Peyer's patch (tissue), 4 donors: ENCODE measurements at places on chromosomes 12 and 14.

GRCh38 chr14:58401587-58401986, 5.9 kb downstream of the TOMM20L start:
- no peak for DNase-seq

- DNase-seq: no peak
These were observed 384.0 kb upstream of the FOXG1 start for GRCh38 chr14:28382444-28383190.

GRCh38 chr14:80167793-80168448, 43.4 kb downstream of the DIO2 start:
- DNase-seq: no peak

DNA sequence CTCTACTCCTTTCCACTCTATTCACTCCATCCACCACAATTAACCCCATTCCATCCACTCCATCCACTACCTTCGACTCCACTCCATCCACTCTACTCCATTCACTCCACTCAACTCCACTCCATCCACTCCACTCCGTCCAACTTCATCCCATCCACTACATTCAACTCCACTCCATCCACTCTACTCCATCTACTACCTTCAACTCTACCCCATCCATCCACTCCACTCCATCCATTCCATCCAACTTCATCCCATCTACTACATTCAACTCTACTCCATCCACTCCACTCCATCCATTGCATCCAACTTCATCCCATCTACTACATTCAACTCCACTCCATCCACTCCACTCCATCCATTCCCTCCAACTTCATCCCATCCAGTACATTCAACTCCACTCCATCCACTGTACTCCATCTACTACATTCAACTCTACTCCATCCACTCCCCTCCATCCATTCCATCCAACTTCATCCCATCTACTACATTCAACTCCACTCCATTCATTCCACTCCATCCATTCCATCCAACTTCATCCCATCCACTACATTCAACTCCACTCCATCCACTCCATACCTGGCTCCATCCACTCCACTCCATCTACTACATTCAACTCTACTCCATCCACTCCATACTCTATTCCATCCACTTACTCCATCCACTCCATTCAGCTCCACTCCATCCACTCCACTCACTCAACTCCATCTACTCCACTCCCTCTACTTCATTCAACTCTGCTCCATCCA, 16.4 kb downstream of the HNF1A start:
- no peak for DNase-seq

DNA sequence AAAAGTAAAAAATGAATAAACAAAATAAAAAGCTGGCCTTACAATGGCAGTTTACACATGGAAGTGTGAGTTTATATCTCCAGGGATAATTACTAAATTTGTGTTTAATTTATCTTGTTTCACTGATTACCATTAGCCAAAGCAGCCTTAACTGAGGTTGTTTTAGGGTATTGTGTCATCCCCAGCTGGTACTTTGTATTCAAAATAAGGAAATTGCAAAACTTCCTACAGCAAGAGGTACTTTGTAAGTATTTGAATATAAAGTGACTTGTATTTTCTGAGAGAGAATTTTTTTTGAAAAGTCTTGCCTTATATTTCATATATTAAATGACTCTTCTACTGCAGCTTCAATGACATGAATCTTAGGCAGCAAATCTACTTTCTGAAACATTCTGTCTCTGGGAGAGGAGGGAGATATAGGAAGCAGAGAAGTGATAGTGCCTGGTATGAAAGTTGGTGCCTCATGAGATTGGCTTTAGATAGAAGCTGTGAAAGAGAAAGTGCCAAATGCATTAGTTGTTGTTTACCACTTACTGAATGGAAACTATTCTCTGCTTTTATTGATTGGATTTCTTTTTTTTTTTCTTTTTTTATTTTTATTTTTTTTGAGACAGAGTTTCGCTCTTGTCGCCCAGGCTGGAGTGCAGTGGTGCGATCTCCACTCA, 6.7 kb downstream of the FNTB start:
- no peak for DNase-seq

- no peak for DNase-seq
These were observed 12.6 kb downstream of the SLC25A29 start for GRCh38 chr14:100293497-100294212.

DNA sequence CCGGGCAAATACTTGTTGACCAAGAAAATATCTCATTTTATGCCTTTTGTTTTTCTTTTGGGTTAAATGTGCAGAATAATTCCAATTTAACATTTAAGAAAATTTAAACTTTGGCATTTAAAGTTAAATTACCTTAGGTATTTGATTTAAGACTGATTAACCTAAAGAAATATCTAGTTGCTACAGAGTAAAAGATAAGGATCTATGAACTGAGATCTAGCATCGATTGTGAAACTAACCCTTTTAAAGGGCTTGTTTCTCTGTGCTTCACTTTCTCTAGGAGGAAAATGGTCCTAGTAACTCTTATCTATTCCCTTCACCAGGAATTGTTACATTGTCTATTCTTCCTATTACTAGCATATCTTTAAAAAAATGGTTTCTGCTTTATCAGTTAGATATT, 2.6 kb upstream of the TTC8 start:
- no peak for DNase-seq

GRCh38 chr12:92571844-92572543, 130.8 kb upstream of the PLEKHG7 start:
- no peak for DNase-seq

DNA sequence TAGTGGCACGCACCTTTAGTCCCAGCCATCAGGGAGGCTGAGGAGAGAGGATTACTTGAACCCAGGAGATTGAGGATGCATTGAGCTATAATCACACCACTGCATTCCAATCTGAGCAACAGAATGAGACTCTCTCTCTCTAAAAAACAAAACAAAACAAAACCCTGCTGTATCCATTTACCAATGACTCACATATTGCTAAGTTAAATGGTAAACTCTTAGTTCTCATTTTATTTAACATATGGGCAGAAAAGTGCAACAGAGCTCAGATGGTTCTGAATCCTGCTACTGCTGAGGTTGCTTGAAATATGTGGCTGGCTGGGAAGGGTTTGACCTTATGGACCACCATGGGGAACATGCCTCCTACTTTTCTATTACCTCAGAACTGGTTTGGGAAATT, 33.7 kb upstream of the CCNT1 start:
- DNase-seq: no peak

- DNase-seq: no peak
These were observed 378.0 kb upstream of the DDHD1 start for GRCh38 chr14:53531156-53531555.

DNA sequence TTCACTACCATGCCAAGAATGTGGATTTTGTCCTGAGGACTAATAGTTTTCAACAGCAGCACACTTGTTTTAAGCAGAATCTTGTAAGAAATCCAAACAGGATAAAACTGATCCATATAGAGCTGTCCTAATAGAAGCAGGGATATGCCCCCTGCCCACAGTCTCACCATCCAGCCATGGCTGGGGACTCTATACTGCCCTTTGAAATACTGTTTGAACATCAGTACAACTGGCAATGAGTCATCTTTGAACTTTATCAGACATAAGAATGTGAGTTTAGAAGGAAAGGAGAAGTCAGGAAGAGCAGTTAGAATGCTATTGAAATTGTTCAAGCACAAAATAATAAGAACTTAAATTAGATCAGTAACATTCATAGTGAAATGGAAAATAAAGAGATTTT, 3.8 kb upstream of the C12orf42 start:
- DNase-seq: no peak

- peak; percentile 72 for DNase-seq
These were observed at the start of gene VDR for GRCh38 chr12:47904713-47905709. Gene VDR, minus strand, starts transcription at chr12:47904994. Its CDS starts 25,881 bp downstream, at chr12:47879113.

DNA sequence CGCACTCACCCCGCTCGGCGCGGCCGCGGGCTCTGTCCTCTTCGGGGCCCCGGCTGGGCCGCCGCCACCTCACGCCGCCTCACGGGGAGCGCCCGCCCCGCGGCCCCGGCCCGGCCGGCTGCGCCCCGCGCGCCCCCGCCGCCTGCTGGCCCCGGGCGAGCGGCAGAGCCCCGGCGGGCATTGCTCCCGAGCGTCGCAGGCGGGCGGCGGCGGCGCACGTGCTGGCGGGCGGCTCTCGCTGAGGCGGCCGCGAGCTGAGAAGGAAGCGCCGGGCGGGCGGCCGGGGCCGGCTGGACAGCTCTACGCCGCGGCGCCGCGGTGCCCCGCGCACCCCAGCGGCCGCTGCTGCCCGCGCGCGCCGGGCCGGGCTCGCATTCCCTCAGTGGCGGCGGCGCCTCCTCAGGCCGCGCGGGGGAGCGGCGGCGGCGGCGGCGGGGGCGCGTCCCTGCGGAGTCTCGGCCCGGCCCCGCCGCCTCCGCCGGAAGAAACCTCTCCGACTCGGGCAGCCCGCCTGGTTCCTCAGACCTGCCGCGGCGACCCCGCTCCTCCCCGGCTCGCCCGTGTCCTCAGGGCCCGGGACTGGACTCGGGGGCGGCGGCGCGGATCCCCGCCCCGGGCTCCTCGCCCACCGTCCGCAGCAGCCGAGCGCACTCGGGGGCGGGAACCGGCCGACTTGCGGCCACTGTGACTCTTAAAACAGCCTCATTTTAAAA, at the start of gene PITPNM2:
PITPNM2 (minus strand) TSS at position 347 of the 713 bp plus-strand sequence. CDS start 116,500 bp downstream, outside the sequence.
- DNase-seq: peak; percentile 82

- DNase-seq: peak; percentile 76
These were observed 1.5 kb downstream of the IRF2BPL start for GRCh38 chr14:77026930-77027537.

DNA sequence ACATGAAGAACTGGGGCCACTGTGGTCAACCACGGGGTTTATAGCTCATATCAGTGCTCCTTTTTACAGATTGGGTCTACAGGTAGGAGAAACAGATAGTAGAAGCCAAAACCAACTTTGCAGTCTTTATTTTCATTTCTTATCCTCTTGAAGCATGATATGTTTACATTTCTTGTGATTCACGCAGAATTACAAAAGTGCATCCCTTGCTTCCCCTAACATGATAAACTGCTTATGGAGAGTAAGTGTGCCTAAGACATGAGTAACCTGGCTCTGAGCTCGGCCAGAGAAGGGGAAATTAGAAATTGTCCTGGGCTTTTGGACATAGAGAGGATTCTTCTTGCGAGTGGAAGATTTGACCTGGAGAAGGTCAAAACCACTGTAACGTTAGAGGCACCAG, 18.4 kb downstream of the PWP1 start:
- DNase-seq: no peak

GRCh38 chr14:103380719-103381377, 4.4 kb upstream of the MARK3 start:
- DNase-seq: no peak

GRCh38 chr12:132170637-132171292, 26.5 kb downstream of the NOC4L start:
- DNase-seq: no peak

DNA sequence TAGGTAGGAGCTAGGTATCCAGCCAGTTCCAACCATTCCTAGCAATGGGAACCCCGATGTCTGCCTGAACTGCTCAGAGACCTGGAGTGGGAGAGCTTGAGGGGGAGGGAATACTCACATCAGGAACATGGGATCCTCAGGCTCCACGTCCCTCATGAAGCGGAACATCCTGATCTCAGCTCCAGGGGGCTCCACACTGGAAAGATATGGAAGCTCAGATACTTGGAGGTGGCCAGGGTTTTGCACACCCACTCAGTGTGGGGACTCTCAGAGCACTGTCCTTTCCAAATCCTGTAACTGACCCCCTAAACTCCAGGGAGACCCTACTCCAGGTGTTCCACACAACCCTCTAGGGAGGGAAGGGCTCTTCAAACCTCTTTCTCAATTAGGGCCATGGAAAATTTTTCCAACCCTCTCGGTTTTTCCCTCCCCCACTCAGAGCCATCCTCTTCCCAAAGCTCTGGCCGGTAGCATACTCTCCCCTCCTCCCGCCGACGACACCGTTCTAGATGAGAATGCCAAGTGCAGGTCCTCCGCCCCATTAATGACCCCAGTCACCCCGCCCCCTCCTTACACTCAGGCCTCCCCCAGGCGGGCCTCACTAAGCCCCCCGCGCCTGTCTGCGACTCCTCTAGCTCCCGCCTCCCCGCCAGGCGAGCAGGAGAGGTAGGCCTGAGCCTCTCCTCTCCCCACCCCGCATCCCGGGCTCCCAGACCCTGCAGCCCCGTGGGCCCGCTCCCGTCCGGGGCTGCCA, 597 bp downstream of the MLF2 start:
- DNase-seq: no peak

DNA sequence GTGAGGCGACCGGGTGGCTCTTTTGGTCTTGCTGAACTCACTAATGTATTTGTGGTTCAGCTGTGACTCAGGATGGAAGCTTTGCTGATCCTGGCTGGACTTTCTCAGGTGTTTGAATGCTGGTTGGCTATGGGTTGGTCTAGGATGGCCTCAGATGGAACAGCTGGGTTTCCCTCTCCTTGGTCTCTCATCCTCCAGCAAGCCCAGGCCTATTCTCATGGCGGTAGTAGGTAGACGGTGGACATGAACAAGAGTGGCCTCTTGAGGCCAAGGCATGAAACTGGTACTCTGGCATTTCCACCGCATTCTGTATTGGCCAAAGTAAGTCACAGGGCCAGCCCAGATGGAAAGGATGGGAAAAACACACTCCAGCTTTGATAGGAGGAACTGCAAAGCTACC, 11.8 kb upstream of the POLR3B start:
- peak; percentile 50 for DNase-seq

DNA sequence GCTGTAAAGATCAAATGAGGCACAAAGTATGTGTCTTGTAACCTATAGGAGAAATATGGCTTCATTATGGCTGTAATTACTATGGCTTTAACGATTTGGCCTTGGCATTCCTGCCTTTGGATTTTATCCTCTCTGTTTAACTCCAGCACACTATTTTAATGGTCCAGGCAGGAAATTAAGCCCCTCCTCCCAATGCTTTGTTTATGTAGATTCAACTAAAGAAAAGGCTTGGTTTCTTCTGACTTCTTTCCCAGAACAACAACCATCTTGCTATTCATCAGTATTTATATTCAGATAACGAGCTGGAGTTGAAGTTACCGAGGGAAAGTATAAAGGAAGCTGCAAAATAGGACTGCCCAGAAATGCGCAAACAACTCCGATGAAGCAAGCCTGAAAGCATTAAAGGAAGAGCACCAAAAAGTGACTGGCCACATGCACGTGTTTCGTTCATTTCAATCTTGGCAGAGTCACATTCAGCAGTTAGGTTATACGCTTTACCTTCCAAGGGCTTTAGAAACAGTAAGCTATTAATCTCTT, 104.6 kb downstream of the NELL2 start:
- no peak for DNase-seq
